NB4 (cell line): ENCODE measurements at places on chromosomes 6 and 20.

DNA sequence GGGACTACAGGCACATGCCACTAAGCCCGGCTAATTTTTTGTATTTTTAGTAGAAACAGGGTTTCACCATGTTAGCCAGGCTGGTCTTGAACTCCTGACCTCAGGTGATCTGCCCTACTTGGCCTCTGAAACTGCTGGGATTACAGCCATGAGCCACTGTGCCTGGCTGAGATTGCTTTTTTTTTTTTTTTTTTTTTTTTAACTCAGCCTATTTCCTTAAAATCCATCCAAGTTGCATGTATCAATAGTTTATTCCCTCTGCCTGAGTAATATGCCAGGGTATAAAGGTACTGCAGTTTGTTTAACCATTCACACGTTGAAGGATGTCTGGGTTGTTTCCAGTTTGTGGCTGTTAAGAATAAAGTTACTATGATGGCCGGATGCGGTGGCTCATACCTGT lies 10.7 kb downstream of the SLX4IP start:
- no peak for DNase-seq

DNA sequence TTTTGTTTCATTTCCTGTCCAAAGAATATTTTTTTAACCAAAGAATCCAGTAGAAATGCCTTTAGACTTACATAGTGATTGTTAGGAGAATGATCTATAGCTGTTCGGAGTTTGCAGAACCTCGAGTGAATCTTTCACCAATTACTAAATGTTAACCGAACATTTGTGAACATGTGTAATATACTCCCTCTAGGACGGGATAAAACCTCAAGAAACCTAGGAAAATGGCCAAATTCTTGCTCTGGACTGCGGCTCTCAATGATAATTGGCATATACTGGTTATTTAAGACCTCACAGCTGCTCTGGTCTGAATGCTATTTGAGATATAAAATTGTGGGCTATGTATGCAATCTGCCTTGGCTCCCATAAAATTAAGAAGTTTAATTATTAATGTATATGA lies 137.1 kb downstream of the PACRG start:
- no peak for DNase-seq

DNA sequence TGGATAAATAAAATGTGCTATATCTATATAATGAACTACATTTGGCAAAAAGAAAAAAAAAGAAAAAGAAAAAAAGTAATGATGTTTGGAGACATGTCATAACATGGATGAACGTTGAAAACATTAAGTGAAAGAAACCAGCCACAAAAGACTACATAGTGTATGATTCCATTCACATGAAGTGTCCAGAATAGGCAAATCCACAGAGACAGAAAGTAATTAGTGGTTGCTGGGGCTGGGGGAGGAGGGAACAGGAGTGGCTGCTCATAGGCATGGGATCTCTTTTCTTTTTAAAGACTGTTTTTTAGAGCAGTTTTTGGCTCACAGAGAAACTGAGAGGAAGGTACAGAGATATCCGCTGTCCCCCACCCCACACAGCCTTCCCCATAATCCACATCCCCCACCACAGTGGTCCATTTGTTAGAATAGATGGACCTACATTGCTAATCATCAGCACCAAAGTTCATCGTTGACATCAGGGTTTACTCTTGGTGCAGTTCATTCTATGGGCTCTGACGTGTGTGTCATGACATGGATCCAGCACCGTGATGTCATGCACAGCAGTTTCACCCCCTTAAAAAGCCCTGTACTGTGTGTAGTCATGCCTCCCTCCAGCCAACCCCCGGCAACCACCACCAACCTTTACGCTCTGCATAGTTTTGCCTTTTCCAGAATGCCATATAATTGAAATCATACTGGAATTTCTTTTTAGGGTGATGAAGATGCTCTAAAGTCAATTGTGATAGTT lies 240.9 kb upstream of the RREB1 start:
- no peak for DNase-seq

DNA sequence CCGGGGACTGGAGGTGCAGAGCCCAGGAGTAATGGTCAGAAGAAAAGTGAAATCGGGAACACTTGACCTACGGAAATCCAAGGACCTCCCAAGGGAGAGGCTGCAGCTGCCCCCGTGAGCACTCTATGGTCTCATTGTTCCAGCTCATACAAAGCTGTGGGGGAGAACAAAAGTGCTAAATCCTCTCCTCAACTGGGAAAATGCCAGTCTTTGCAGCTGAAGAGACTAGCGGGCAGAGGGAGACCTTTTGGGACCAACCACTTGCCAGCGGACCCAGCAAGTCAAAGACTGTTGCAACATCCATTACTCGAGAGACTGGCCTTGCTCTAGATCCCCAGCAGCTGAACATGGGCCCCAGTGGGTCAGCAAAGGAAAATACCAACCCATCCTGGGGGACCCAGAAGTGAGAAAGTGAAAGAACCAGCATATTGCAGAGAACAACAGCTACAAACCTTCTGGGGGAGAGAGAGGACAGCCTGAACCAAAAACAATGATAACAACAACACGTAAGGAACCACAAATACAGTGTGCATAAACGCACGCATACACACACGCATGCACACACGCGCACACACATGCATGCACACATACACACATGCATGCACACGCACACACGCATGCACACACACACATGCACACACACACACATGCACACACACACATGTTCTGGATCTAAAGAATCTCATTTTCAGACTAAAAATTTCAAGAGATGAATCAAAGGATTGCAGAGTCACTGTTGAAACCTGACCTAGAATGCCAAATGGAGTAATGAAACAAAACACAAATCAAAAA lies 24.7 kb upstream of the ELMO2 start:
- no peak for DNase-seq
